GM18507 (cell line): ENCODE measurements at places on chromosomes 12 and 14.

DNA sequence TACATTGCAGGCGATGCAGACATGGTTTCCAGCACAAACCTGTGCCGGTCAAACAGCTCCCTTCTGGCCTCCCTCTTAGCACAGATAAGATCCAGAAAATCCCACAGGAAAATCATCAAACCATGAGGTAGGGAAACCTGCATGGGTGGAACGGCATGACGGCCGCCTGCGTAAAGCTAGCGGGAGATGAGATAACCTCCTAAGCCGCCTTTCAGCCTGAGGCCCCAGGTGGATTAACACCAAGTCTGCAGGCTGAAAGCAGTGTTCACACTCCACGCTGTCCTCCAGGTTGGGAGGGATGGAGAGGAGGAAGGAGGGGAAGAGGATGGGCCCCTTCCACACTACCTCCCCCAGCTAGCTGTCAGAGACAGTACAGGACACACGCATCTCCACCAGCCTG lies 63.8 kb downstream of the TSPAN11 start:
- no peak for DNase-seq

DNA sequence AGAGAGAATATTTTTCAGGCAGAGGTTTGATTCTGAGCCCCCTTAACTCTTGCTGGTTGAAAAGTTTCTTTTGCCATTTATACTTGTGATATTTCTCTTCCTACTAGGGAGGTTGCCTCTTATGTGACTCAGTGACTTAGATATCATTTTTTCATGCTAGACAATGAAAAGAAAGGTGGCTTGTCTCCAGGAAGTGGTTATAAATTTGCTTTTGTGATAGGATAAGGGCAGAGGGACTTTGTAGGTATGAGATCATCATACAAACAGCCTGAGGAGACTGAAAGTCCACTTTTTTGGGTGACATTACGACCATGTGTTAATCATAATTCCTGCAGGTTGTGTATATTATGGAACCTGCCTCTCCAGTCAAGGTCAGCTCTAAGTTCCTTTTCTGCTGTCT lies 35.8 kb downstream of the ACSM4 start:
- DNase-seq = no peak

GRCh38 chr14:26939755-26940154 lies 341.9 kb upstream of the NOVA1 start:
- DNase-seq = no peak

DNA sequence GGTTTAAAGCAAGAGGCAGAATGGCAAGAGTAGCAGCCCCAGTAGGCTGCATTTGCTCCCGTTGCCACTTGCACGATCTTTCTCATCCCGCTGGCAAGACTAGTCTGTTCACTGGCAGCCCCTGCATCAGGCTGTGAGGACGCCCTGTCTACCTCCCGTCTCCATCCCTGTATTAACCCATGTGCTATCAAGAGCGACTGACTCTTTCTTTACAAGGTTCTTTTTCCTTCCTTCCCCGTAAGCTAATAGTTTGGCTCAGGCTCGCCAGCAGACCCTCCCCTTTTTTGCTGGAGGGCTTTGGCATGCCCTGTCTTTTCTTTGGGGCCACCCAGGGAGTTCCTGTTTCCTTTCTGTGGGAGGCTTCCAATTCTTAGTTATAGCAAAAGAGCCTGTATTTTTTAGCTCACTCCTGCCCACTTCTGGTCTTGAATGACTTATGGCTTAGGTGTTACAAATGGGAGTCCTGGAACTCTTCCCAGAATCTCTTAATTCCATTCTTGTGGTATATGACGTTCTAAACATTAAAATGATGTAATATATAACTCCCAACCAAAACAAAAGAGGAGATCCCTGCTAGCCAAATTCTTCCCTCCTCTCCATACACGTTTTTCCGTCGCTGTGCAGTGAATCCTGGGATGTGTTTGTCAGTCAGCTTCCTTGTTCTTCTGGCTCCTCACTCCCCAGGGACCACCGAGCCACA lies 149.0 kb downstream of the PRKCH start:
- no peak for DNase-seq

DNA sequence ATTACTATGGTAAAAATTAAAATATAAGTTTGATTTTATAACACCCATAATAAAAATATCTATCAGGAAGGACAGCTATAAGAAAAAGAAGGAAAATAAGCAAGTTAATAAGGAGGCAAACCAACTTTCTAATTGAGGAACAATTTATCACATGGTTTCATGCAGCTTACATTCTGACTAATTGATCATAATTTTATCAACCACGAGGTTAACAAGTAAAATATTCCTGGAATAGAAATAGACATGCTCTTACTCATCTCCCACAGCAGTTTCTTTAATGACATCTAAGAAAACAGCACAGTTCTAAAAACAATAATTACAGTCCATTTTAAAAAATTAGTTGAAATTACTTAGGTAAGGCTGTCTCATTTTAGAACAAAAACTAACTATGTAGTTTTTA lies 130.8 kb upstream of the KRR1 start:
- no peak for DNase-seq

- no peak for DNase-seq
These were observed 25.2 kb downstream of the DHRS4L2 start for GRCh38 chr14:24013654-24014514.

DNA sequence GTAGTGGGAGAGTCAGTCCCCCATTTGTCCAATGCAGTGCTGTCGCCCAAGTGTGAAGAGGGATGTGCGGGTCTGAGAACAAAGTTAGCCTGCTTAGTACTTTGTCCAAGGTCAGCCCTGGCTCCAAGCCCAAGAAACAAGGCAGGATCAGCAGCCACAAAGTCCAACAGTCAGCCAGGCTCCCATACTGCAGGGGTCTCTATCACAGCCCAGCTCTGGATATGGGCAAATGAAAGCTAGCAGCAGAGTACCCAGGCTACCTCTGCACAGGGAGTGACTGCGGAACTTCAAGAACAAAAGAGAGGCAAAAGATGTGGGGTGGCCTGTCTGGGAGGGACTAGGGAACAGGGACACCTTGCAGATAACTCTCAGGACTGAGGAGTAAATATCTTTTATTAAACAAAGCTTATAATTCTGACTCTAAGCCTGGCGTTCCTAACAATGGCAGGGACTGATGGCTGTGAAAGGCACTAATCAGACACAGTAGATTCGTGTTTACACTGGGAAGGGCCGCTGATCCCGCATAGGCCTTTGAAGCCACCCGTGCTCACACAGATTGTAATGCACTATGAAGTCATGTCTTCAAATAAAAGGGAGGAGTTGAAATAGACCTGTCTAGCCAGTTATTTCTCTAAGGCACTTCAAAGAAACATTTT lies 91.0 kb upstream of the EEA1 start:
- no peak for DNase-seq

DNA sequence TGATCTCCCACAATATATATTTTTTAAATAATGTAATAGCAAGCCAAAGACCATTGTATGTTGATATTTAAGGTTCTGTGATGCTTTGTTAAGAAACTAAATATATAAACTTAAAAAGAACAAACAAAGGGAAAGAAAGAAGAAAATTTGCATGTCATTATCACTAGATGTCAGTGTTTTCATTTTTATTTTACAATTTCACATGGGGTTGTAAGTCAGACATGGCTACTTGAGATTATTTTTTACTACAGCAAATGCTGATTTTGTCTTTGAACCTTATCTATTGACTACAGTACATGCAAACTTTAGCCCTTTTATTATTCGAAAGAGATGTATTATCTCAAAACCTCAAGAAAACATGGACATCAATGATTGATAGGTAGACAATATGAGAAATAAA lies 36.1 kb downstream of the SLCO1C1 start:
- DNase-seq = no peak

DNA sequence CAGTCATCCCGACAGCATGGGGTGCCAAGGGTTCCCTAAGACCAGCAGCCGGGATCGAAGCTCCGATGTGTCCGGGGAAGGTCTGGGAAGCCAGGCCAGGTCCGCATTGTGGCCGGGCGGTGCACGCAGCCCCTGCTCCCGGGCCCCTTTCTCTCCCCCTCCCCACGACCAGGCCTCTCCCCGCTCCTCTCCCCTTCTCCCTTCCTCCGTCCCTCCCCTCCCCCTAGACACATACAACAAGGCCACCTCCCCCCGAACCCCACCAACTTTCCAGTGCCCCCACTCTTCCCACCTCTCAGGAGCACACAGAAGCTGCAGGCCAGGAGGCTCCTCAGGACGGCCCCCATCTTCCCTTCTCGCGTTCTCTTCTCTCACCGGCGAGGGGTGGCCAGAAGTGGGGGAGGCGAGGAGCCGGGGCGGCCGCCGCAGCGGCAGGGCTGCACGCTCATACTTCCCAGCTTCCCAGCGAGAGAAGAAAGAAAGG lies 413 bp downstream of the LRP6 start:
- DNase-seq = no peak

- DNase-seq = no peak
These were observed 411.8 kb upstream of the STXBP6 start for GRCh38 chr14:25461780-25462179.

- no peak for DNase-seq
These were observed 174.8 kb upstream of the AVPR1A start for GRCh38 chr12:63325757-63326156.

- DNase-seq = no peak
These were observed 62.7 kb downstream of the RCOR1 start for GRCh38 chr14:102655137-102655536.

DNA sequence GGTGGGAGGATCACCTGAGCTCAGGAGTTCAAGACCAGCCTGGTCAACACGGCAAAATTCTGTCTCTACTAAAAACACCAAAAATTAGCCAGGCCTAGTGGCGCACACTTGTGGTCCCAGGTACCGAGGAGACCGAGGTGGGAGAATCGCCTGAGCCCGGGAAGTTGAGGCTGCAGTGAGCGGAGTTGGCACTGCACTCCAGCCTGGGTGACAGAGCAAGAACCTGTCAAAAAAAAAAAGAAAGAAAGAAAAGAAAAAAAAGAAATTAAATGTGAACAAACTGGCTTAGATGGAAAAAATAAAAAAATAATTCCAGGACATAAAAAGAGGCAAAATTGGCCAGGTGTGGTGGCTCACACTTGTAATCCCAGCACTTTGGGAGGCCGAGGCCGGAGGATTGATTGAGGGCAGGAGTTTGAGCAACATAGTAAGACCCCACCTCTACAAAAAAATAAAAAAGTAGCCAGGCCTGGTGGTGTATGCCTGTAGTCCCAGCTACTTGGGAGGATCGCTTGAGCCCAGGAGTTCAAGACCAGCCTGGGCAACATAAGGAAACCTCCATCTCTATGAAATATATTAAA lies 3.5 kb downstream of the TMEM119 start:
- no peak for DNase-seq

GRCh38 chr14:96693252-96693820 lies 103.8 kb upstream of the VRK1 start:
- DNase-seq = no peak

DNA sequence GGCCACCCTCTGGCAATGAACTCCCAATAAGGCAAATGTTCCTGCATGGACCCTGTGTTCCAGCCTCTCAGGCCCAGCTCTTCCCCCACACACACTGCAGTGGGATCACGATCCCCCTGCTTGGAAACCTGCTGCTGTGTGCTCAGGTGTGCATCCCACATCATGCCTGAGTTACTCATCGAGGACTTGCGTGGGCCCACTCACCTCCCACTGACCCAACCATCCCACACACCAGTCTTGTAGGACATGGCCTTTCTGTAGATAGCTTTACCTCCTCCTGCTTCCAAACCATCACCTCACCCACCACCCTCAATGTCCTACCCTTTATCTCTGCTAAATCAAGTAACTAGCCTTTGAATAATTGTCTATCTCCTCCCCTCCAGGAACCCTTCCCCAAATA lies 24.6 kb downstream of the NPC2 start:
- no peak for DNase-seq

- DNase-seq = no peak
These were observed 14.1 kb downstream of the ABCD2 start for GRCh38 chr12:39605501-39605900.

- DNase-seq = no peak
These were observed 9.1 kb downstream of the OR6S1 start for GRCh38 chr14:20632448-20632830.

- no peak for DNase-seq
These were observed 82.0 kb downstream of the EML5 start for GRCh38 chr14:88710709-88711108.

DNA sequence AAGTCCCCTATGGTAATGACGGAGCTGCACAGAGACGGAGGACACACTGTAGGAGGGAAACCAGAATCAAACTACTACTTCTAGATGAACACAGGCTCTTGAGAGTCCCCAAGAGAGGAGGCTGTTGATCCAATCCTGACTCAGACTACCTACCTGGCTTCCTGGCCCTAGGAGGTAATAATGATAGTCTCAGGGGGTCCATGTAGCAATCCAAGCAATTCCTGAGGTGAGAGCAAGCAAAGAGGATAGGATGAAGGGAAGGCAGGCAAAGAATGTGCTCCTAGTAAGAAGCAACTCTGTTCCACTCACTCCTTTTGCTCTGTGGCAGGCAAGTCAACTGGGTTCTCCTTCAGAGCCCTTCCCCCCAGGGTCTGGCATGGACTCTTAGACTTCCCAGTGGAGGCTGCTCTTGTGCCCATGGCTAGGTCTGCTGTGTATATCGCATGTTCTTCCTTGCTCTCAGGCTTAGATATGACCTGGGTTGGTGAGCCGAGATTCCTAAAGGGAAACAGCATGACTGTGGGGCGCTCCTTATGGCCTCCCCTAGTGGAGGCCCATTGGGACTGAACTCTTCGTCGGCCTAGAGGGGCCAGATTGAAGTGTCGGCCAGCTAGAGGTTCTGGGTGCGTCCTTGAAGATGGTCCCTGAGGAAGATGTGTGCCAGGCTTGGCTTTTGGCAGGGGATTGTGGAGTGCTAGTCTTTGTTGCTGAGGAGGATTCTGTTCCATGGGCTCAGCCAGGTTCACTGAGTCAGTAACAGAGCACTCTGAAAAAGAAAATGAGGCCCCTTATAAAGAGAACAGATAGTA lies 2.1 kb downstream of the TINF2 start:
- no peak for DNase-seq
